GM12864 (cell line): ENCODE measurements at places on chromosomes 4 and X.

DNA sequence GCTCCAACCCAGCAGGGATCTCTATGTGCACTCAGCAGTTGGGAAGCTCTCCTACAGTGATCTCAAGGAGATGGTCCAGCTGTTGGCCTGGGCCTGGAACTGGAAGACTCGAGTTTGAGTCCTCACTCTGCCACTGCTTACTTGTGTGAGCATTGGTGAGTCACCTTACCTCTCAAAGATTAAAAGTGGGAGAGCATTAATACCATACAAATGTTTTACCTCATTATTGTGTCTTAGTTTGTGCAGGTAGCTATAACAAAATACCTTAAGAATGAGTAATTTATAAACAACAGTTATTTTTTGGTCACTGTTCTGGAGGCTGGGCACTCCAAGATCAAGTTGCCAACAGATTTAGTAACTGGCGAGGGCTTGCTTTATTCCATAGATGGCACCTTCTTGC, 21.4 kb upstream of the ZNF827 start:
- no peak for DNase-seq

- DNase-seq, result no peak
These were observed 355.7 kb upstream of the NOCT start for GRCh38 chr4:138659812-138660316.

DNA sequence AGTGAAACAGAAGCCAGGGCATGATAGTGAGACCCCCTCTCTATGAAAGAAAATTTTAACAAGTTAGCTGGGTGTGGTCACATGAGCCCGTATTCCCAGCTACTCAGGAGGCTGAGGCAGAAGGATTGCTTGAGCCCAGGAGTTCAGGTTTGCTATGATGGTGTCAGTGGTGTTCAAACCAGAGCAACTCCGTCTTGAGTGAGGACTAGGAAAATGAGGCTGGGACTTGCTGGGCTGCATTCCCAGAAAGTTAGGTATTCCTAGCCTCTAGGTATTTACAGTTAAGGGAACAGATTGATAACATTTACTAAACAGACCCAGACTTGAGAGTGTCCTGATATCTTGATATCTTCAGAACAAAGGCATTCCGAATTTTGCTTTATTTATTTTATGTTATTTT, 37.0 kb upstream of the NOCT start:
- DNase-seq, result no peak

DNA sequence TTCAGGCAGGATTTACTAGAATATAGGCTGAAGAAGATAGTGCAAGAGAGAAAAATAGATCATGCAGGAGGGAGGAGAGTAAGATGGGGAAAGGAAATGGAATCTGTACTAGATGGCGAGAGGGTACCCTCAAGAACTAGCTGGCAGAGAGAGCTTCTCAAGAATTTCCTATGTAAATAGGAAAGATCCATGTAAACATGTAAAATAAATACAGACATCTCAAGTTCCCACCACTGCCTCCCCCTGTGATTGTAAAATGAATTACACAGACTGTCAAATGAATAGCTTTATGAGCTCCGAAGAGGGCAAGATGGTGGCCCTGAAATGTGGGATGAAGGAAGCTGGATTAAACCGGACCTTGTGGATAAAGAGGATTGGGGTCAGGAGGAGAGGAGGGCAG, 178.0 kb downstream of the PALLD start:
- no peak for DNase-seq

- no peak for DNase-seq
These were observed 38.3 kb upstream of the HGFAC start for GRCh38 chr4:3403348-3403906.

DNA sequence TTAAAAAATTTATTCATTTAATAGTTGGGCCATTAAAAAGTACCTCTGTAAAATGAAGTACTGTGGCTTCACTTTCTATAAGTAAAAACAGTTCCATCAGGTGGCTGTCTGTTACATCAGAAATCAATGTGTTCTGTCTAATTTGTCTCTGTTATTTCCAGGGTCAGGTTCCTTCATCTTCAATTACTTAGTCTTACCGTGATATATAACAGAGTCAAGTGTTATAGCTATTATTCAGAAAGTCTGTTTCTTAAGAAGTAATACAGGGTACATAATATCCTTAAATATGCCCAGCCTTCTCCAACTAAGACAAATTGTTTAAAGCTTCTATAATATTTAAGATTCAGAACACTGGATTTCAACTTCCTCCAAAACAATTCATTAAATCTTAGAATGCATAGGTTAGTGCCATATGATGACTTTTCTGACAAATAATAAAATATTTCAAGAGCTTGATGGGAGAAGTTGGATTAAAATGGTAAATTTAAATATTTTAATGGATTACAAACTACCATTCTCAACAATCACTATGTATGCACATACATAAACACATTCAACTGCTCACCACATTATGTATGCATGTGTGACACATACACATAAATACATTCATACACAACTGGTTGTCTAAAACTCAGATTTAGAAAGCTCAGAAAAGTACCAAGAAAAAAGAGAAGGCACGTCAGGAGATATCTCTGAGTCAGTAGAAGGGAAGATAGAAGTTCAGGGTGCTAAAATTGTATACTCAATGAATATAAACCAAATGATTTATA, 268.5 kb downstream of the PRDM5 start:
- DNase-seq, result no peak
